ENCODE measurements at places on chromosomes 6 and 20. TPM values are rescaled to one million over a fixed set of nuclear protein-coding genes. Genes with fewer than 3 reads are reported as not detected.

Gene KCNK16
- total RNA-seq: not detected

Gene TGM2
- 1,324 TPM for total RNA-seq

Gene PRR18
- total RNA-seq: not detected

Gene PCSK2
- not detected for total RNA-seq

Gene SLC2A4RG
- 42.5 TPM for total RNA-seq

Gene PEX3
- 16.2 TPM for total RNA-seq

Gene C6orf52
- not detected for total RNA-seq

Gene MUC21
- total RNA-seq: not detected

Gene MEI4
- not detected for total RNA-seq

Gene ANGPT4
- total RNA-seq: not detected

Gene PI16
- 0.98 TPM for total RNA-seq

Gene BMP2
- total RNA-seq: 37.5 TPM

Gene CD93
- 394 TPM for total RNA-seq

Gene ZBTB46
- total RNA-seq: 2.9 TPM

Gene SLC22A16
- total RNA-seq: not detected

Gene NFKBIL1
- total RNA-seq: 12.9 TPM

Gene YIPF3
- 134 TPM for total RNA-seq

Gene ADGB
- not detected for total RNA-seq

Gene FAM209B
- total RNA-seq: not detected
